Naive thymus-derived CD8-positive, alpha-beta T cell (primary cell): ENCODE measurements at places on chromosomes 4 and X. TPM values are rescaled to one million over a fixed set of nuclear protein-coding genes. Genes with fewer than 3 reads are reported as not detected.
A peak's percentile ranks its signal among the peaks of the same experiment; 100 is the strongest.

- DNase-seq = no peak
These were observed 125.8 kb upstream of the UNC5C start for GRCh38 chr4:95674521-95674981.

DNA sequence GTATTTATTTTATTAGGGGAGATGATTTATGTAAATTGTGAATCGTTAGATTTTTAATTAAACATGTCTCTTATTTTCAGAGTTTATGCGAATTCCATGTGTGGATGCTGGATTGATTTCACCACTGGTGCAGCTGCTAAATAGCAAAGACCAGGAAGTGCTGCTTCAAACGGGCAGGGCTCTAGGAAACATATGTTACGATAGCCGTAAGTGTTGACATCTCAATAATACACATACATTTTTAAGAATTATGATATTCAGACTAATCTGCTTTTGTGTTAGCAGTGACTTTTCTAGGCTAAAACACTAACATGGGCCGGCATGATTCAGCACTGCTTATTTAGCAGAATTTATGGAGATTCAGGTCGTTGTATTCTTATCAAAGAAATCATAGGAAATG lies 91.2 kb downstream of the RAP1GDS1 start:
- no peak for DNase-seq

DNA sequence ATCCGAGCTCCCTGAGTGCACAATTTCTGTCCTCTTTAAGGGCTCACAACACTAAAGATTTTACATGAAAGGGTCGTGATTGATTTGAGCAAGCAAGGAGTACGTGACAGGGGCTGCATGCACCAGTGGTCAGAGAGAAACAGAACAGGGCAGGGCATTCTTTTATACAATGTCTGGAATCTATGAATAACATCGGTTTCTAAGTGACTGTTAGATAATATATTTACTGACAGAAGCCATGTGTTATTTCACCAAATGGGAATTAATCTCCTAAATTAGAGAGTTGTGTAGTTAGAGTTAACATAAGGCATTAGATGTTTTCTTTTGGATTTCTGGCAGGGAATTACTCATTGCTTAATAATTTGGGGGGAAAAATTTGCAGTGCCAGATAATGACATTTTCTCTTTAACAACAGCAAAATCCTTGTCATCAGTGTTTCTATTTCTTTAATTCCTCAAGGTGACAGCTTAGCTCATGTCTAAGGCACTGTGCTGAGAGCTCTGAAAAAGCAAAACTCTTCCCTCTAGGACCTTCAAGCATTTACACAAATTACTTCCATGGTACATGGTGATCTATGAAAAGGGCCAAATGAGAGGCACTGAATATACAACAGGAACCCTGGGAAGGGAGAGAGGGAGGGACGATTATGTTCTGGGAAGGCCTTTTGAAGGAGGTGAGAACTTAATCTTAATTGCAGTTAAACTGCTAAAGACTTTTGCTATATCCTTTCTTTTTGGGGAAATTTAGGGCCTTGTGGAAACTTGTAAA lies 145.0 kb downstream of the RTL3 start:
- DNase-seq = no peak

DNA sequence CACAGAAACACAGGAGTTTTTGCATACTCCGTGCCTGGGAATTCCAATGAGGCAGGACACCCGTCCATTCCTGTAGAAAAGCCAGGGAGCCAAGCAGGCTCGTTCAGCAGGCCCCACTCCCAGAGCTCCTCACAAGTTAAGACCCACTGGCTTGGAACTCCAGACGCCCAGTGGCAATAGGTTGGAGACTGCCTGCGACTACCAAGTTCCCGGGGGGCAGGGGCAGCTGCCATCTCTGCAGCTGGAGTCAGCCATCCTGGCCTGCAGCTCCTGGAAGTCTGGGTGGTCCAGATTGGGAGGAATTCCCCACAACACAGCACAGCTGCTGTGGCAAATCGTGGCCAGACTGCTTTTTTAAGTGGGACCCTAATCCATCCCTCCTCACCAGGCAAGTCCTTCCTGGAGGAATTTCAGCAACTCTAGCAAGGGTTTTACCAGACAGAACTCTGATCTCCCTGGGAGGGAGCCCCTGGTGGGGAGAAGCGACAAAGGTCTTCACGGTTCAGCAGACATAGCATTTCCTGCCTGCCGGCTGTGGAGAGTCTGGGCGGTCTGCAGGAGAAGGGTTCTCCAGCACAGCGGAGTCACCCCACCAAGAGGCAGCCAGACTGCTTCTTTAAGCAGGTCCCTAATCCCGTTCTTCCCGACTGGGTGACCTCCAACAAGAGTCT lies 231.9 kb downstream of the STPG2 start:
- DNase-seq = no peak

DNA sequence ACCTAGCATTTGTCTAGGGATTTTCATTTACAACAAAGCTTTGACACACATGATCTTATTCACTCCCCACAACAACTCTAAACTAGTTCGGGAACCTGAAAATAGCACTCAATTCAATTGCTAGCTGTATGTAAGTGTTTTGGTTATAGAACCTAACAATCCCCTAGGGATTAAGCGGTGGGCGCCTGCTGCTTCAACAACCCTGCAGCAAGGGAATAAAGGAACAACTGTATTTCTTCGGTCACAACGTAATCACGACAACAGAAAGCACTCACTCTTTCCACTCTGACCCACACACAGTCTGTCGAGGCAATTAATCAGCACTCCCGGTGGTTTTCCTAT lies 674 bp upstream of the DIAPH2 start:
- DNase-seq = no peak

DNA sequence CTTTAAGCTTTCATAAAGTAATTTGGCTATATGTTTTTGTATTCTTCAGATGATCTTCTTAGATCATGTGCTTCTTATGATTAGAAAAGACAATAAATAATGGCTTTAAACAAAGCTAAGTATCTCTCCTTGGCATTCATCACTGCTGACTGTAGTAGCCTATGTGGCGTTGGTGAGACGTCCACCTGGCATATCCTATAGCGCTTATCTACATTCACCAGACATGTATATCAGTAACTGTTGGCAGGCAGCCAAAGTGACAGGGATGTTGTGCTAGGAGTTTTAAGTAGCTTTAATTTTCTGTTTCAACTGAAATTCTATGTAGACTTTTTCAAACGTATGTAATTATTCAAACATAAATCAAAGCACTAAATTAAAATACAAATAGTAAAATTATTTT lies 276.4 kb downstream of the IL15 start:
- no peak for DNase-seq

DNA sequence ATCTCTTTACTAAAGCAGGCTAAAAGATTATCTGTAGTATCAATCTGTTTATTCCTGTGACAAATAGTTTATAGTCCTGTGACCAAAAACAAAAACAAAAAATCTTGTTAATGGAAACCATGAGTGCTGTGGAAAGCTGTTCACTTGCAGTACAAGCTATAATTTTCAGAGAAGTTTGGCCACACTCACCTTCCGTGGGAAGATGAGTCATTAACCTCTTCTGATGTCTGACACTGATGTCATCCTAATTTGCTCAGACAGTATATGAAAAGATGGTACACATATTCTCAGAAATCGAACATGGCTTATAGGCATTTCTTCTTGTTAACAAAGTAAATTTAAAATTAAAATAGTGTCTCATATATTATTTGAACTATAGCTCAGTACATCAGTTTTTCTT lies 19.9 kb upstream of the ENPP6 start:
- no peak for DNase-seq

GRCh38 chr4:90060039-90060438 lies 67.2 kb upstream of the CCSER1 start:
- DNase-seq = no peak

DNA sequence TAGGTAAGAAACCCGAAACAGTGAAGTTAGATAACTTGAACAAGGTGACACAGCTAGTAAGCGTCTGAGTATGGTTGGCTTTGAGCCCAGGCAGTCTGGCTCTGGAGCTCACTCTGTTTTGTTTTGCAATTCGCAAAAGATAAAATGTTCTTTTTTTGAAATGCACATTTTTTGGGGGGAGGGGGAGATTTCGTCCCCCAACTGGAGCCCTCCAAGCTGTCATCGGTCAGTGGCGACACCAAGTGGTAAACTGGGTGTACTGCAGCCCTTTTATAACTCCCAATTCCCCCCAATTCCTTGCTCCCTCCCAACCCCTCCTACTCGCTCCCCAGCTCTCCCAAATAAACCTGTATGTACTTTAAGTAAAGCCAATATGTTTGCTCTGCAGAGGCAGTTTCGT lies 2.8 kb upstream of the CLCN5 start:
- DNase-seq = peak; percentile 23

GRCh38 chr4:179615704-179616103 lies 2173.5 kb upstream of the AGA start:
- no peak for DNase-seq

DNA sequence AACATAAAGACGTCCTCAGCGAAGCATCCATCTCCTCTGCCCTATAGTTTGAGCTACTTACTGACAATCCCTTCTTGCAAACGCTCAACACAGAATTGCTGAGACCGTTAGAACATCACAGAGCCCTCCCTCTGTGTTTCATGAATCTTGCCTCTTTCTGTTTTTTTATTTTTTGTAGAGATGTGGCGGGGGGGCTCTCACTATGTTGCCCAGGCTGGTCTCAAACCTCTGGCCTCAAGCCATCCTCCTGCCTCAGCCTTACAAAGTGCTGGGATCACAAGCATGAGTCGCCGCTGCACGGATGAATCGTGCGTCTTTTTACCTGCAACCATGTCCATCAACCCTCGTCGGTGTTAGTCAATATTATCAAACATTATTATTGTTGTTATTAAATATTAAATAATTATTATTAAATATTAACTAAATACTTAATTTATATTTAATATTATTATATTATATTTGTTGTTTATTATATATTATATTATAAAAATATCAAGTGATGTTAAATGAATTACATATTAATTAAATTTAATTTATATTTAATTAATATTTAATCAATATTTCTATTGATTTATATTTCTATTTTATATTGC lies 200.7 kb downstream of the CRLF2 start:
- DNase-seq = no peak

DNA sequence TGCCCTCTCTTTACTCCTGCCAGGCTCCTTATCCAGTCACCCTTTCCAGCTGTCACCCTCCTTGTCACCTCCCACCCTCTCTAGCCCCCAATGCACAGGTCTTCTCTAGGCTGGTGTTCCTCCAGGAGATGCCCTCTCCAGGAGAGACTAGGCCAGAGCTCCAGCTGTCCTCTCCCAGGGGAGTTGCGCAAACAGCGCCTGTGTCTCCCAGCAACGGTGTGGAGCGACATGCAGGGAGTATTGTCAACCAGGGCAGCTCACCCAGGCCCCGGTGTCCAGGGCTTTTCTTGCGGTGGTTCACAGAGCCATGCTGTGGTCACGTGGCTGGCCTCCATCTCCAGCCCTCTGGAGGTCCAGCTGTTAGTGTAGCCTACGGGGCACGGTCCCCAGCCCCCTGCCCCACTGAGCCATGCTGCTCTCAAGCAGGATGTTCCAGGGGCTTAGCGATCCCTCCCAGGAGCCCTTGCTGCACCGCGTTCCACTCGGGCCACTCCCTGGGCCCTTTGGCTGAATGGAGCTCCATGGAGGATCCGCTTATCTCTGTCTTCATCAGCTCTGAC lies 34.8 kb downstream of the CCNQ start:
- no peak for DNase-seq

The ADH6 gene
- not detected for total RNA-seq

The UPF3B gene
- total RNA-seq = 14.0 TPM

The HSD17B13 gene
- total RNA-seq = 1.5 TPM

The STEEP1 gene
- total RNA-seq = 25.7 TPM

The TLR10 gene
- total RNA-seq = 2.7 TPM

The MAGED4 gene
- total RNA-seq = 1.4 TPM
